Upper lobe of left lung (tissue), 6 donors: ENCODE measurements at places on chromosomes 4 and X. TPM values are rescaled to one million over a fixed set of nuclear protein-coding genes. Genes with fewer than 3 reads are reported as not detected.

The SULT1E1 gene
- 4.3 TPM for total RNA-seq

The CRMP1 gene
- total RNA-seq = 4.1 TPM

The ODAPH gene
- total RNA-seq = not detected

The VCX3A gene
- total RNA-seq = not detected

The AMER1 gene
- total RNA-seq = 4.7 TPM

The COX7B2 gene
- not detected for total RNA-seq

The NDNF gene
- total RNA-seq = 173 TPM

The VCX2 gene
- not detected for total RNA-seq

The GAB3 gene
- 10.2 TPM for total RNA-seq

The FAT4 gene
- 11.3 TPM for total RNA-seq

DNA sequence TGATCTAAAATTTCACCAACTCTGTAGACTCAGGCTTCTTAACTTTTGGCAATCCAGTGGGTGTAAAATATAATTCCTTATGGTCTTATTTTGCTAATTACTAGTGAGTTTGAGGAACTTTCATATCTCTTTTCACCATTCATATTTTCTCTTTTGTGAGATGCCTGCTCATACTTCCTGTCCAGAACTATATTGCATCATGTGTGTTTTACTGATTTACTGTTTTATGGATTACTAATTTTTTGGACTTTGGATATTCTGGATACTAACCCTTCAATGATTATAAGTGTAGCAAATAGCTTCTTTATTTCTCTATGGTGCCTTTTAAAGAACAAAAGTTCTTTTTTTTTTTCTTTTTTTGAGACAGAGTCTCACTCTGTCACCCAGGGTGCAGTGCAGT lies 20.6 kb downstream of the GSX2 start:
- no peak for DNase-seq

DNA sequence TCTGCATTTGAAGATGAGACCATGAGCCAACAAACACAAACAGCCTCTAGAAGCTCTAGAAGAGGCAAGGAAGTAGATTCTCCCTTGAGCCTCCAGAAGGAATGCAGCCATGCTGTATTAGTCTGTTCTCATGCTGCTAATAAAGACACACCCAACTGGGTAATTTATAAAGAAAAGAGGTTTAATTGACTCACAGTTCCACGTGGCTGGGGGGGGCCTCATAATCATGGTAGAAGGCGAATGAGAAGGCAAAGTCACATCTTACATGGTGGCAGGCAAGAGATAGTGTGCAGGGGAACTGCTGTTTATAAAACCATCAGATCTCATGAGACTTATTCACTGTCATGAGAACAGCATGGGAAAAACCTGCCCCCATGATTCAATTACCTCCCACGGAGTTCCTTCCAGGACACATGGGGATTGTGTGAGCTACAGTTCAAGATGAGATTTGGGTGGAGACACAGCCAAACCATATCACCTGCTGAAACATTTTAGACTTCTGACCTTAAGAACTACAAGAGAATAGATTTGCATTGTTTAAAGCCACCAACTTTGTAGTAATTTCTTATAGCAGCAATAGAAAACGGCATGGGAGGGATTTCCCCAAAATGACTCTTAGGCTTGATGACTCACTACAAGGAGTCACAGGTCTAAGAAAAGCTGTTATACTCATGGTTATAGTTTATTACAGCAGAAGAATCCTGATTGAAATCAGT lies 284.4 kb upstream of the SFRP2 start:
- no peak for DNase-seq

DNA sequence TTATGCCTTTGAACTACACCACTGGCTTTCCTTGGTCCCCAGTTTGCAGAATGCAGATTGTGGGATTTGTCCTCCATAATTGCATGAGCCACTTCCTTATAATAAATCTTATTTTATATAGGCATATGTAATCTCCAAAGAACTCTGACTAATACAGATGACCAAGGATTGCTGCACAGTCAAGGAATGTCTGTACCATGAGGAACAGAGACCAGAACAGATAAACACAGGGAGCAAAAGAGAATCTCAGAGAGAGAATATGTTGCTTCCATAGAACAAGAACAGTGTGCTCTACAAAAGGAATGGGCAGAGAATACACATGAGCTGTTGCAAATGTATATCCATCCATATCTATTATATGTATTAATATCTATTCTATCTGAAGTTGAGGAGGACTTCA lies 111.1 kb downstream of the ADRA2C start:
- no peak for DNase-seq

GRCh38 chr4:102299354-102300107 lies 45.8 kb downstream of the SLC39A8 start:
- no peak for DNase-seq

DNA sequence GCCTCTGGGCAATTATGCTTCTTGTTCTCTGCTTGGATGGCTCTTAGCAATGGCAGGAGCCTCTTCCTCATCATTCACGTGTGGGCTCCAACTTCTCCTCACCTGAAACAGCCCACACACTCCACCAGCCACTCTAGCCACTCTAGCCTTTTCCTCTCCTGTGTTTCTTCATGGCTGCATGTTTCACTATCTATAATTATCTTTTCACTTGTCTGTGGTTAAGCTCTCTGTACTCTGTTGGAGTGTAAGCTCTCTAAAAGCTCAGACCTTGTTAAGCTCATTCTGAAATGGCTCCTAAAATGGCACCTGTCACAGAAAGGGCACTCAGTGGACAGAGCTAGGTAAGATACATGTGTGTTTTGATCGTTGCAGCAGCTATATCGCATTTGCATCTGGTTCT lies 80.0 kb downstream of the SH3KBP1 start:
- DNase-seq = no peak

- peak; percentile 60 for DNase-seq
Observed at GRCh38 chr4:184475096-184475461, 729 bp upstream of the IRF2 start.

DNA sequence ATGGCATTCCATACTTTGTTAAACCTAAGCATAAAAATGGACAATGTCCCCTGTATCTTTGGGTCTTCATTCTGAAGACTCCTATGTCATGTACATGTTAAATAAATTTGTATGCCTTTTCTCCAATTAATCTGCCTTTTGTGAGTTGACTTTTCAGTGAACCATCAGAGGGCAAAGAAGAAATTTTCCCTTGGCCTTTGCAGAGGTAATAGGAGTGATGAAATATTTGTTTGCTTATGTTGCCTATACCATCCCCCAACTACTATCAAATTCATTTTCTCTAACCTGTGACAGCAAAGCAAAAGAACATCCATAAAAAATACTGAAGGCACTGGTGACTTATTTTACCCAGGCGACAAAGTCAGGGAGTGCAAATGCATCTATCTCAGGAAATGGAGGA lies 18.2 kb downstream of the NAAA start:
- DNase-seq = no peak

DNA sequence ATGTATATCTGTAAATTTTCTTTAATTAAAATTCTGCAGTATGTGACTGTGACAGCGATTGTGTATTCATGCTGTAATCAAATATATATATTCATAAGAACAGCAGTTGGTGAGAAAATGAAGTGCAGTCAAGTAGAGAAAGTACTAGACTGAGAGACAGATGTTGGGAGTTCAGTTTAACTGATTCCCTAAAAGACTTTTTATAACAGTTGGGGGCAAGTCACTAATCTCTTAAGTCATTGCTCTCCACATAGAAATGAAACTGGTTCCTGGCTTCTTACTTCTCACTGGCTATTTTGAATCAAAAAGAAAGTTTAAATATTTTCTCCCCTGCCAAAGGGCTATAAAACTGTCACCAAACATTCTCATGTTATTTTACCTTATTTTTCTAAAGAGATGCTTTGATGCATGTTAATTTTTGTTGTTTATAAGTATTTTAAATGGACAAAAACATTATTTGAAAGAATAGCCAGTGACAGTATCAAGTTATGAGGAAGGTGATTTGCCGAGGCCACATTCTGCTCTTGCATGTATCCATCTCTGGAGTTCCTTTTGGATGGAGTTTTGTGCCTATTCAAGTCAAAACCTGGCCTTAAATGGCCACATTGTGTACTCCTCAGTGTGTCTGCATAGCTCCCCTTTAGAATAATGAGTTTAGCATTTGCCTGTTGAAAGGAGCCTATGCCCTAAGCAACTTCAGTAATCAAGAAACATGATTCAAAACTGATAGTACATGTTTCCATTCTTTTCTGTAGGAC lies 30.8 kb downstream of the EXOC1 start:
- no peak for DNase-seq

GRCh38 chr4:26212528-26212927 lies 108.3 kb upstream of the RBPJ start:
- no peak for DNase-seq

DNA sequence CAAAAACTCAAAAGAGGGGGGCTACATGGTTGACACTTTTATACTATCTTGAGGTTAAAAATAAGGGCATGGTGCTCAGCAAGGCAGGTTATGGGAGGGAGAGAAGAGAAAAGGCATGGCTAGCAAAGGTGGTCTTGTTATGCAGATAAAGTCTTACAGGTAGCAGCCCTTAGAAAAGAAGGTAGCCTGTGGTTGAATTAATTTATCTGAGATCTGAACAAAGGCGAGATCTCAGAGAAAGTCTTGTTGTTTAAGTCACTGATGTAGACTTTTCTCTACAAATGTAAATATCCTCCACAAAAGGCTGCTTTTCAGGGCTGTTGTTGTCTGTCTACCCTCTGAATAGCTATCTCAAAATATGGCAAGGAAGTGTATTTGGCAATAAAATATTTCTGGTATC lies 1250.4 kb downstream of the PCDH18 start:
- DNase-seq = no peak

- no peak for DNase-seq
Observed at GRCh38 chr4:42452823-42453222, 55.5 kb downstream of the SHISA3 start.

DNA sequence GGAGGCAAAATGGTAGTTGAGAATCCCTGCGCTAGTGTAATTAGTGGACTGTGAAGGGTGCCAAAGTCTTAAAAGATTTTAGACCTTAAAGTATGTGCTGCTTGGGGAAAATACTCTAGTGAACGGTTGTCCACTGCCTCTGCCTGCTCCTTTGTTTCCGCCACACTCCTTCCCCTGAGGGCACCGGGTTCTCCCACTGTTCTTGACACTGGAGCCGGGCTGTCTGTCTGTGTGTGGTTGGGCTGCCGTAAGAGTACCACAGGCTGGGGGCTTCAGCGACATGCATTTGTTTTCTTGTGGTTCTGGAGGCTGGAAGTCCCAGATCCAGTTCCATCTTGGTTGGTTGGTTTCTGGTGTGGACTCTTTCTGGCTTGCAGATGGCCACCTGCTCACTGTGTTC lies 76.2 kb downstream of the CLDN34 start:
- no peak for DNase-seq

DNA sequence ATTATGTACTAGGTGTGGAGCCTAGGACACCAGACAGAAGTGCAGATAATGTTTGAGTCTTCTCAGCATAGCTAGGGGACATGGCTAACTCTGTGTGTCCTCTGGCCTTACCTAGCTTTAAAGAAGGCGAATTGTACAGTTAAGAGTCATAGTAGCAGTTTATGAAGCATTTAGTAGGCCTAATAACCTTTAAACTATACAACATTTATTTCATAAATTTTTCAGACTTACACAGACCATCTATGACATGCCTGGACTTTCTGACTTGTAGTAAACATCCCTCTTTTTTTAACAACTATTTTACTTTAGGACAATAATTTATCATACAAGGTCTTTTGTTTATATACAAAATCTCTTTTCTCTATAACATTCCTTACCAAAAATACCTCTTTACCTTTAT lies 37.4 kb downstream of the ETNPPL start:
- DNase-seq = no peak

DNA sequence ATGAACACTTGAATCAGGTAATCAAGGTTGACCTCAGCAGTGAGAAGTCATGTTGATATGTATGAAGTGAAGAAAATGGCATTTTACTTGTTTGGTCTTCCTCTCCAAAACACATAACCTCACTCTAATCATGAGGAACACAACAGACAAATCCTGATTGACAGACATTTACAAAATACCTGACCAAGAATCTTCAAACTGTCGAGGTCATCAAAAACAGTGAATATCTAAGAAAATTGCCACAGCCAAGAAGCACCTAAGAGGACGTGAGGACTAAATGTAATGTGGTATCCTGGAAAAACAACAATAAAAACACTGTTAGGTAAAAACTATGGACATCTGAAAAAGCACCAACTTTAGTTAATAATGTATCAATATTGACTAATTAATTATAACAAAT lies 129.5 kb upstream of the MAGEB18 start:
- DNase-seq = no peak

GRCh38 chr4:6052679-6053078 lies 34.4 kb upstream of the C4orf50 start:
- no peak for DNase-seq

DNA sequence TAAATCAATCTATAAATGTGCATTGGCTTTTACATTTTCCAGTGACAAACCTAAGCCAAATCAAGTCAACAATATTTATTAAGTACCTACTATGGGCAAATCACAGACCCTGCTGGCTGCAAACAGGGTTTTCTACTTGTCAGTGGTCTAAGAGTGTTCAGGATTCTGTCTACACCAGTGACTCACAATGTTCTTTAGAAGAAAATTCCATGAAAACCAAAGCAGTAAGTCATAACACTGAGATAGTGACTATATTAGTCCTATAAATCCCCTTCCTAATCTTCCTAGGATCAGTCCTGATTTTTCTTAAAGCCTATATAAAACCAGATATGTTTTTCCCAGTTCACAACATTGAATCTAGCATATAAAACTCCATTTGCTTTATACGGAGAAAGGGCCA lies 69.7 kb downstream of the PPP3CA start:
- no peak for DNase-seq

GRCh38 chr4:108116423-108117168 lies 52.1 kb downstream of the LEF1 start:
- DNase-seq = no peak

GRCh38 chr4:100083289-100083688 lies 107.0 kb downstream of the DDIT4L start:
- DNase-seq = no peak

GRCh38 chr4:51855751-51856150 lies 12.8 kb downstream of the DCUN1D4 start:
- DNase-seq = no peak

DNA sequence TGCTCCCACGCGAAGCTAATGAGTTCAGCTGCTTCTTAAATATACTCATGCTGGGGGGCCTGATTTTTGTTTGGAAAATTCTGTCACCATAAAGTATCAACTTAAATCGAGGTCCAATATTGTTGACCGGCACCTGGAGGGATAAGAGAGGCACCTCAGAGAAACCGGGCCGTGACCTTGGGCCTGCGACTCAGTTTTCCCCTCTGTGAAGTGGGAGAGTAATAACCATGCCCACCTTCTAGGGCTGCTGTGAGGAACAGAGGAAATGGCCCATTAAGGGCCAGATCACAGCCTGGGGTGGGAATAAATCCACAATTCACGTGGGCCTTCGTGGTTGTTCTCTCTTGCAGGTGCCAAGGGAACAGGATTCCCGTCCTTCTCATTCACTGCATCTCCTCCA lies 39.4 kb downstream of the ZBTB49 start:
- no peak for DNase-seq

GRCh38 chrX:120791013-120791643 lies 84.5 kb downstream of the CT47B1 start:
- peak; percentile 70 for DNase-seq

DNA sequence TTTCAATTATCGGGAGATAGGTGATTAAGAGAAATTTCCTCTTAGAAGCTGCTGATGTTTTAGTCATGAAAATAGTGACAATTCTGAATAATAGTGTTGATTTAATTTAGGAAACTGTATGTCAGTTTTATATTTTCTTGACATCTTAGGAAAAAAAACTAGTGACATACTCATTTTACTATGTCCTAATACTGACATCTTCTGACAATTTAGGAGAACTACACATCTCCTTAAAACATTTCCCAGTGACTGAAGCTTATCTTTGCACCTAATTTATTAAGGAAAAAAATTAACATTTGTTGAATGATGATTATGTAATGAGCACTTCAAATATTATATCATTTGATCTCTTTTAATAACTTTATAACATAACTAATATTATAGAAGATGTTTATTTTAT lies 42.0 kb upstream of the RBMXL3 start:
- no peak for DNase-seq
